Progenitor cell of endocrine pancreas (in vitro differentiated cells): ENCODE measurements at places on chromosomes 13 and 19. TPM values are rescaled to one million over a fixed set of nuclear protein-coding genes. Genes with fewer than 3 reads are reported as not detected.

DNA sequence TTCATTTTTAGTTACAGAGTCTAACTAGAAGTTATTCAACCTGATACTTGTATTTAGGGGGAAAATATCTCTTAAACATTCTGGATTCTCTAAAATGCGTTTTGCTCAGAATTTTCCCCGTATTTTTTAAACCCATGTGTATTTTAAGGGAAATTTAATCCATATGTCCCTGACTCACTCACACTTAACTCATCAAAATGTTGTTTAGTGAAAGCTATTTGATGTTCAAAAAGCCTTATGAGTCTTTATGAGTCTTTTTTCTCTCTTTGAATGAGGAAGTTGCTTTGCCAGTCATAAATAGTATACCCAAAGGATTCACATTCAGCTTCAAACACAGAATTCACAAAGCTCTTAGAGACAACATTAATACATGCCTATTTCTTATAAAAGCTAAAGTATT lies 16.4 kb downstream of the MAB21L1 start:
- DNase-seq, result no peak
- no peak overlapping the region for H3K4me3 ChIP-seq
- H3K27me3 ChIP-seq, result peaks cover 7% of the 10 kb centered on the region
- H3K27ac ChIP-seq, result no peak overlapping the region
- H3K4me1 ChIP-seq, result no peaks in the 10 kb centered on the region

DNA sequence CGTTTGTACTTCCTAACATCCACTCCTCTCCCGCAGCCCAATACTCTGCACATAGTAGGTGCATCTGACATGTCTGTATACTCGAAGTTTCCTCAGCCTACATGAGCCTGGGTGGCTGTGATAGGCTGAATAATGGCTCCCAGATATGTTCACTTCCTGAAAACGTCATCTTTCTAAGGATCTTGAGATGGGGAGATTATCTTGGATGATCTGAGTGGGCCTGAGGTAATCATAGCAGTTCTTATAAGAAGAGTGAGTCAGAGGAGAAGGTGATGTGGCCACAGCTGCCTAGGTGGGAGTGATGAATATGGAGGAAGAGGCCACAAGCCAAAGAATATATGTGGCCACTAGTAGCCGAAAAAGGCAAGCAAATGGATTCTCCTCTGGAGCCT lies 84.2 kb downstream of the AKAP11 start:
- no peaks in the 10 kb centered on the region for H3K27me3 ChIP-seq
- no peaks in the 10 kb centered on the region for H3K4me1 ChIP-seq
- H3K4me3 ChIP-seq, result no peak overlapping the region
- no peaks in the 10 kb centered on the region for H3K36me3 ChIP-seq
- H3K27ac ChIP-seq, result no peak overlapping the region
- DNase-seq, result no peak

DNA sequence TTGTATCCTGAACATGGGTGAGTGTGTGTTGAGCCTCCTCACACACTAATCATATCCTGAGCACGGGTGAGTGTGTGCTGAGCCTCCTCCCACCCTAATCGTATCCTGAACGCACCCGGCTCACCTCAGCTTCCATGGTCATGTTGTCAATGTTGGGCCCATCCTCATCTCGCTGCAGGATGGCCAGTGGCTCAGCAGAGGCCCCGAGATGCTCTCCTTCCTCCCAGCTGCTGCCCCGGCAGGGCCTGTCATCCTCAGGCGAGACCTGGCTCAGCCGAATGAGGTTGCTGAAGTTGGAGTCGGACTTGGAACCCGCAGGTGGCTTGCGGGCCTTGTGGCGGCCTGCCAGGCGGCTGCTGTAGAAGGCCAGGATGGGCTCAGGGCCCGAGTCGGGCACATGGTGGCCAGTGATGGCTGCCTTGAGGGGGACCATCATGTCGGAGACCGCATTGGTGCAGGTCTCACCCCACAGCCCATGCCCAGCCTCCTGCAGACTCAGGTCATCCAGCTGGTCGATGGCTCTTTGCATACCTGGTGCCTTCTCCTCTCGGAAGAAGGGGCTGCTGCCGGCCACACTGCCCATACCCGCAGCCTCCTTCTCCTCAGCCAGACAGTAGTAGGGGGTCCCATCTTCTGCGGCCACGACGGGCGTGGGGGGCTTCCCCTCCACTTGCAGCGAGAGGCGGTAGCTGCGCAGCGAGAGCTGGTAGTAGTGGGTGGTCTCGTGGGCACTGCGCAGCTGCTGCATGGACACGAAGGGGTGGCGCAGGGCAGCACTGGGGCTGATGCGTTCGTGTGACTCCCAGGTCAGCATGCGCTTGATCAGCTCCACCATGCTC lies 9.6 kb downstream of the HIPK4 start:
- no peak overlapping the region for H3K27ac ChIP-seq
- H3K4me3 ChIP-seq, result no peak overlapping the region
- H3K27me3 ChIP-seq, result no peaks in the 10 kb centered on the region
- DNase-seq, result no peak

- H3K27me3 ChIP-seq, result peaks cover 17% of the 10 kb centered on the region
- peaks cover 6% of the 10 kb centered on the region for H3K4me1 ChIP-seq
- H3K4me3 ChIP-seq, result no peak overlapping the region
- H3K27ac ChIP-seq, result no peak overlapping the region
- peaks cover 3% of the 10 kb centered on the region for H3K36me3 ChIP-seq
- DNase-seq, result no peak
Observed at GRCh38 chr19:46497773-46498172, 2.1 kb upstream of the PNMA8B start.

- H3K27me3 ChIP-seq, result no peaks in the 10 kb centered on the region
- H3K4me3 ChIP-seq, result no peak overlapping the region
- H3K27ac ChIP-seq, result no peak overlapping the region
- peaks cover 9% of the 10 kb centered on the region for H3K36me3 ChIP-seq
- no peak for DNase-seq
Observed at GRCh38 chr13:49082653-49083536, 107.2 kb downstream of the FNDC3A start.

The NXNL1 gene
- total RNA-seq, result not detected in 2 replicates
